ENCODE measurements at places on chromosomes 5 and 9.

- no peak for DNase-seq
Observed at GRCh38 chr9:91577633-91578061, 154.0 kb upstream of the NFIL3 start.

DNA sequence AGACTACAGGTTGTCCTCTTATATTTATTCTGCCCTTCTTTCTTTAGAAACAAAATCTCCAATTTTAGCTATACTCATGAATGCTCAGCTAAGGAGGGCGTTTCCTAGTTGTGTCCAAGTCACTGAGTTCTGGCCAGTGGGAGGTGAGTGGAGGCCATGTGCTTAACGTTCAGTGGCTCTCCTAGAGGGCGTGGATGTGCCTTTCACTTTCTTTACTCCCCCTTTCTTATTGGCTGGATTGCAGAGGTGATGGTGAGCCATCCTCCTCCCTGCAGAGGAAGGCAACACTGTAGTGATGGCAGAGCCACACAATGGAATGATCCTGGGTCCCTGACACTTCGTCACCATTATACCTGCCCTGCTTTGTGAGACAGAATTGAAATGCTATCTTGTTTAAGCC, 54.6 kb downstream of the ALG2 start:
- no peak for DNase-seq

DNA sequence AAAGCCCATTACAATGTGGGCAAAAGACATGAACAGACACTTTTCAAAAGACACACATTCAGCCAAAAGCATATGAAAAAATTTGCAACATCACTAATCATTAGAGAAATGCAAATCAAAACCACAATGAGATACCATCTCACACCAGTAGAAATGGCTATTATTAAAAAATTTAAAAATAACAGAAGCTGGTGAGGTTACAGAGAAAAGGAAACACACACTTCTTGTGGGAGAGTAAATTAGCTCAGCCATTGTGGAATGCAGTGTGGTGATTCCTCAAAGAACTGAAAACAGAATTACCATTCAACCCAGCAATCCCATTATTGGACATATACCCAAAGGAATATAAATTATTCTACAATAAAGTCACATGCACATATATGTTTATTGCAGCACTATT, 585.2 kb upstream of the TUSC1 start:
- no peak for DNase-seq

GRCh38 chr5:133925866-133926488, 42.4 kb downstream of the C5orf15 start:
- DNase-seq = no peak

GRCh38 chr9:32403567-32404260, 19.3 kb downstream of the ACO1 start:
- no peak for DNase-seq

- DNase-seq = no peak
Observed at GRCh38 chr9:5712651-5713390, 83.9 kb downstream of the RIC1 start.

GRCh38 chr5:52504584-52505240, 283.0 kb upstream of the ITGA1 start:
- no peak for DNase-seq

DNA sequence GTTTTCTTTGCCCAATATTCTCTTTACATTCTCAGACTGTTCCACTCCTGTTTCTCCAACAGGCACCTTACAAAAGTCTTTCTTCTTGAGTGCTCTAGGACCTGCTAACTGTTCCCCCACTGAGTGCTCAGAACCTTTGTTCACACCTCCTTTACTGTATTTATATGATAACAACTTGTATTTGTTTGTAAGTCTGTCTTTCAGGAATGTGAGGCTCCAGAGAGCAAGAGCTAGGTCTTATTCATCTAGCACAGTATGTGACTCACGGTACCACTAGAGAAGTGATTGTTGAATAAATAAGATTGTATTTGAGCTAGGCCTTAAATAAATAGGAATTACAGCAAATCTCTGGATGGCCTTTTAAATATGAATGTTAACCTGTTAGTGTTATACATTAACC, 42.5 kb upstream of the MYOT start:
- DNase-seq = no peak

GRCh38 chr5:122615832-122616231, 159.0 kb upstream of the SNX2 start:
- no peak for DNase-seq

DNA sequence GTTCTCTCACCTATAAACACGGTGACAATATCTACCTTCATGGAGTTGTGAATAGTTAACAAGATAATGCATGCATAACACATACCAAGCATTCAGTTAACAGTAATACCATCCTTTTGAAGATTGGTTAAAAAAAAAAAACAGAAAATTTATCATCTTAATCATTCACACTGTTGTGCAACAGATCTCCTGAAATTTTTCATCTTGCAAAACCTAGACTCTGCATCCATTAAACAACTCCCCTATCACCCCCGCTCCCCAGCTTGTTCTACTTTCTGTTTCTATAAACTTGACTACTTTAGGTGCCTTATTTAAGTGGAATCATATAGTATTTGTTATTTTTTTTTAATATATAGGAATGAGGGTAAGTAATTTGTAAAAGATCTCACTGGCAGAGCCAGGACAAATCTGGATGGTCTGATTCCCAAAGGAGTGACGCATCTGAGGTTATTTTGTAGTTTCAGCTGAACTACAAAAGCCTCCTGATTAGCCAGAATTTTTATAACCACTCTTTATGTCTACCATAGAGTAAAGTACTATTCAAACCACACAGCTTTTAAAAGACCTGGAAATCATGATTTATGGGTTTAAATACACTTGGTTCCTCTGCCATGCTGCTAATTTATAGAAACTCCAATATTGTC, 93.0 kb downstream of the FANCC start:
- no peak for DNase-seq

- no peak for DNase-seq
Observed at GRCh38 chr5:142878638-142879037, 108.5 kb downstream of the ARHGAP26 start.

- DNase-seq = peak; percentile 49
Observed at GRCh38 chr5:179732918-179733771, 523 bp downstream of the MAML1 start.

DNA sequence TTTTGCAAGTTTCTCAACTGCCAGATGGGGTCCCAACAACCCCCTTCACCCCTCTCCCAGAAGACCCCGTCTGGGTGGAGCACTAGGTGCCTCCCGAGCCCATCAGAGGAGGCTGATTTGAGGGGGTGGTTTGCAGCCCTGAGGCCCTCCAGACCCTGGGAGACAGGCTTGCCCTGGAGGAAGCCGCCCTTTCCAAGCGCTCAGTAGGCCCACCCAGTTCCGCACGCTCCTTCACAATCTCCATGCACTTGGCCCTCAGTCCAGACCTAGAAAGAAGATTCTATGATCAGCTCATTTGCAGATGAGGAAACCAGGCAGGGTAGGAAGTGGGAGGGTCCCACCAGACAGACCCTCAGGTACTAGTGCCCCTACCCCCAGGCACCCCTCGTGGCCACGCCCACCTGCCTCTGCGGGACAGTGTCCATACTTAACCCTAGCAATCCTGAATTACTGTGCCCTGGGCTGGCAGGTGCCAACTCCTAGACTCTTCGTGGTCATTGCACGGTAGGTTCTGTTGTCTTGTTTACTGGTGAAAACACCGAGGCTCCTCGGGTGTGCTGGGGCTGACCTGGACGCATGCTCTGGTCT, 22.3 kb downstream of the OR2V1 start:
- no peak for DNase-seq

DNA sequence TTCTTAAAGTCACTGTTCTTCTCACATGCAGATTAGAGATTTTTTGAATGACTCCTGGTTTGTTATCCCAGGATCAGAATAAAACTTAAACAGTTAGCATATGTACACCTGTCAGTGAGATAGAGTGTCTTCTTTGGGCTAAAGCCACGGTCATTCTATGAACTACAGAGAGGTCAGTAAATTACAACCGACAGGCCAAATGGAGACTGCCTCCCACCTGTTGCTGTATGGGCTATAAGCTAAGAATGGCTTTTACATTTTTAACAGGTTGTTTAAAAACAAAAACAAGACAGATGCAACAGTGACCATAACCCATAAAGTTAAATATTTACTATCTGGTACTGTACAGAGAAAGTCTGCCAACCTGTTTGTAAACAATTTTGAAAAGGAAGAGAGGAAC, 125.7 kb downstream of the ELAVL2 start:
- DNase-seq = no peak

GRCh38 chr5:306011-306805, 15.3 kb upstream of the AHRR start:
- no peak for DNase-seq

DNA sequence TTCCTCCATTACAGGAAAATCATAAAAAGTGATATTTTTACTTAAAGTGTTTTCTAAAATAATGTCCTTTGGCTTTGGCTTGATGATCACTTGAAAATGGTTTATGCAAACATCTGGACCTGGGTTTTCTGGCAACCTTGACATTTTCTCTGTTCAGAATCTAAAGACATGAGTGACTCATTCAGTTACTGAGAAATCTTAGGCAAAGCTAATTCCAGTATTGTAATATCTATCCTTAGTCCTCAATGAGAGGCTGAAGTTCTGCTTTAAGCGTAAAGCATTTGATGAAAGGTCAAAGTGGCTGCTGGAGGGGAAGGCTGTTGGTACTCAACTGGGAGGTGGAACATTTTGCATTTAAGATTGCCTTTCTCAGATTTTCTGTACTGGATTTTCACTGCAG, 2.3 kb downstream of the MAN2A1 start:
- peak; percentile 12 for DNase-seq

GRCh38 chr9:99011161-99011709, 67.5 kb downstream of the COL15A1 start:
- DNase-seq = no peak

DNA sequence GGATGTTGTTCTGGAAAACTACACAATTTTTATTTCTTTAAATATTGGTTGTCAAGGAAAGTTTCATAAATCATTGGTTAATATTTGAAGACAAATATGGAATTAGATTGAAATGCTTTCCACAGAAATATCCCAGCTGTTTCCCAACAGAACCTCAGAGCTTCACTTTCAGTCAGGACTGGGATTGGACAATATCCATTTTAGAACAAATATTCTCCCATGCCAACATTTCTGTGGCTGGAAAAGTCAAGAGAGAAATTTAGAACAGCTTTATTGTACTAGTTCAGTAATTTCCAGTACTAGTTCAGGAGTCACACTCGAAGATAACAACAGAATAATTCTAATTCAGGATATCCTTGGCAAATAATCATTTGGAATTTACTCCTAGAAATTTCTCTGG, 116.1 kb upstream of the TUT7 start:
- DNase-seq = no peak

DNA sequence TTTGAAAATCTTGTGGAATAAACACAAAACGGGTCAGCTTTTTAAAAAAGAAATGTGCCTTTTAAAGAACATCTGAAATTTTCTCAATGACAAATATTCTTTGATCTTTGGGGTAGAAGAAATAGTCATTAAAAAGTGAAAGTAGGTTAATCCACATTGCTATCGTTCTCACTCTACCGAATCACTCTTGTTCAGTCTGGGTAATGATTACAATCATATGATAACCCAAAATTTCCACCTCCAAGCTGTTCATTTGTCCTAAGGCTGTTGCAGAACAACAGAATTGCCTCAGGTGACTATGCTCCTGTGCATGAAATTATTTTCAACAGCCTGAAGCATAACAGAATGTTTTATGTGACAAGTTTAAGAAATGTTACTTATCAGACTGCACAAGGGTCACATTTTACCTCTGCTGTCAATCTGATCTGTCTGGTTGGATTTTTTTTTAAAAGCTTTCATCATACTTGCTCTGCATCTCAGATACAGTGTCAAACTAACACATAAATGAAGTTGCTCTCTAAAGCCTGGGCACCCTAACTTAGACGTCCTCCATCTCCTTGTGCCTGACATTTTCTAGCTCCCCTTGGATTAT, 227.3 kb downstream of the LURAP1L start:
- no peak for DNase-seq

DNA sequence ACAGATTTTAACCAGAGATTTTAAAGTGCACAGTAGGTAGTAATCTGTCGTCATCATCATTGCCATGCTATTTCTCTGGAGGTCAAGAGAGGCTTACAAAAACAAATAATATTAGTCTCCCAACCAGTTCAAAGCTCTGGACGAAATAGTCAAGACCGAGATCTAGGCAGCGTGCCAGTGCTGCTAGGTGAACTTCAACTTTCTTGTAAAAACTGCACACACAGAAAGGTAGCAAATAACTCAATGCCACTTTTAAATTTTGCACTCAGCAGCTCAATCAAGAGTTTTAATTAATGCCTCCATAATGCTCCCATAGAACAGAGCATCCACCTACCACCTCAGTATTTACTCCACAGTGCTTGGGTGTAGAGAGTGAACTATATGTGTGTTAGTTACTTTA, 656.8 kb downstream of the IRX1 start:
- no peak for DNase-seq

- no peak for DNase-seq
Observed at GRCh38 chr5:38612851-38613250, 56.4 kb upstream of the LIFR start.

- DNase-seq = no peak
Observed at GRCh38 chr9:121050128-121050988, at the start of gene C5. TSS of gene C5 (minus strand) at chr9:121050275. CDS start at chr9:121050246, 29 bp downstream.

All from adrenal gland (tissue), 19 donors.